ENCODE measurements at places on chromosomes 5 and 9.

- no peak for DNase-seq
Observed at GRCh38 chr5:73066466-73066865, 53.9 kb upstream of the TMEM171 start.

DNA sequence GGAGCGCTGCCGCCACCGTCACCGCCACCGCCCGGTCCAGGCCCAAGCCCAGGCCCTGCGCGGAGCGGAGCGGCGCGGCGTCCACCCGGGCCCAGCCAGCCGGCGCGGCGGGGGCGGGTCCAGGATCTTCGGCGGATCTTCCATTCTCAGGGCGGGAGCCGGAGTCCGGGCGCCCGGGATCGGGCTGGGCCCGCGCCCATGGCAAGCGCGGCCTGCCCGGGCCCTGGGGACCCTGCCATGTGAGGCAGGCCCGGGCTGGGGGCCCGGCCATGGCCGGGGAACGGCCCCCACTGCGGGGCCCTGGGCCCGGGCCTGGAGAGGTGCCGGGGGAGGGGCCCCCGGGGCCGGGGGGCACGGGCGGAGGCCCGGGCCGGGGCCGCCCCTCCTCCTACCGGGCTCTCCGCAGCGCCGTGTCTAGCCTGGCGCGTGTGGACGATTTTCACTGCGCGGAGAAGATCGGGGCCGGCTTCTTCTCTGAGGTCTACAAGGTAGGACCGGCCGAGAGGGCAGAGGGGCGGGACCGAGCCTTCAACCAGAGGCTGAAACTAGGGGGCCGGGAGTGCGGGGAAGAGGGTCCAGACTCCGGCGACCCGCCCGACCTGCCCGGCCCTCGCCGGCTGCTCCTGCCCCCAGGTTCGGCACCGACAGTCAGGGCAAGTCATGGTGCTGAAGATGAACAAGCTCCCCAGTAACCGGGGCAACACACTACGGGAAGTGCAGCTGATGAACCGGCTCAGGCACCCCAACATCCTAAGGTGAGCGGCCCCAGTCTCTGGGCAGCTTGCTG, 482 bp downstream of the TESK1 start:
- peak; percentile 55 for DNase-seq

- DNase-seq: no peak
Observed at GRCh38 chr5:159163027-159163700, 46.2 kb downstream of the RNF145 start.

GRCh38 chr9:83304686-83305085, 233.5 kb downstream of the FRMD3 start:
- no peak for DNase-seq

GRCh38 chr5:88542786-88543185, 274.1 kb upstream of the TMEM161B start:
- no peak for DNase-seq

DNA sequence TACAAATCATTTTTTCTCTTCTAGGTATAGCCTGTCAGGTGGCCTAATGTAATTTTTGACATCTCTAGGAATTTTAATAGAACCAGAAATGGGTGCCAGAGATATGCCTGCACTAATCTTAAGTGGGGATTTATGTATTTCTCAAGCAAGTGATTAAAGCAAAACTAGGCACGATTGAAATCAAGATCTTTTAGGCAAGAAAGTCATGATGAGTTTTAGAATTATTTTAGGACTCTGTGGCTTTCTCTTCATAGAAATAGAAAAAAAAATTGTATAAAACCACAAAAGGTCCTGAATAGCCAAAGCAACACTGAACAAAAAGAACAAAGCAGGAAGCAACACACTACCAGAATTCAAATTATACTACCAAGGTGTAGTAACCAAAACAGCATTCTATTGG, 952 bp upstream of the AMACR start:
- DNase-seq: no peak

DNA sequence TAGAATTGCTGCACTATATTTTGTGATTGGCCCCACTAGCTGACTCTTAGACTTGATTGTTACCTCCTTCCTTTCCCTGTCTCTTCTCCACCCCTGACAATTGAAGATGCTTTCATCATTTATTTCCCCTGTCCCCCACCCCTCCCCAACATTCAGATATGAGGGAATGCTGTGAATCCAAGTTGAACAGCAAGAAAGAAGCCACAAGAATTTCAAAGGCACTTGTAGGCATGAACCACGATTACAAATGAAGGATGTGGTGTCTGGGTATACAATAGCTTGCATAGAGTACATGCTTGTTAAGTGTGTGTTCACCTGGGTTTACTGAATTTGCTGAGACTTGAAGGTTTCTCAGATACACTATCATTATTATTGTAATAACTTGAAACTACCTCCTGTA, 78.3 kb upstream of the TRIO start:
- no peak for DNase-seq

- DNase-seq: no peak
Observed at GRCh38 chr9:98607787-98608186, 100.9 kb downstream of the GABBR2 start.

- DNase-seq: no peak
Observed at GRCh38 chr9:108911820-108912219, 22.1 kb downstream of the ELP1 start.

DNA sequence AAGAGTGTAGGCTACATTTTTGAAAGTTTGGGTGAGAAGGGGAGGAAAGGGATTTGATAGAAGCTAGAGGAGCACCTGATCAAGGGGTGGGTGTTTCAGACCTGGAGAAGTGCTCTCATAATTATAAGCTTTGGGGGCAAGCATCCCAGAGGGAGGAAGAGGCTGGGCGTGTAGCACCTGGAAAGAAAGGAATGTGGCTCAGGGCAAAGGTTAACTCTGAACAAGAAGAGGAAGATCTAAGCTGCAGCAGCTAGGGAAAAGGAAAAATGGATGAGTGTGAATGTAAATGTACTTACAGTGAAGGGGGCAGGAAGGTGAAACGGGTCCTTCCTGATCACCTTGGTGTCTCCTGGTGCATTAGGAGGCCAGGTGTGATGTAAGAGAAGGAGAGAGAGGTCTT, 49.8 kb upstream of the ANKRD55 start:
- DNase-seq: no peak

GRCh38 chr9:126343271-126343700, 16.7 kb downstream of the MVB12B start:
- DNase-seq: no peak

DNA sequence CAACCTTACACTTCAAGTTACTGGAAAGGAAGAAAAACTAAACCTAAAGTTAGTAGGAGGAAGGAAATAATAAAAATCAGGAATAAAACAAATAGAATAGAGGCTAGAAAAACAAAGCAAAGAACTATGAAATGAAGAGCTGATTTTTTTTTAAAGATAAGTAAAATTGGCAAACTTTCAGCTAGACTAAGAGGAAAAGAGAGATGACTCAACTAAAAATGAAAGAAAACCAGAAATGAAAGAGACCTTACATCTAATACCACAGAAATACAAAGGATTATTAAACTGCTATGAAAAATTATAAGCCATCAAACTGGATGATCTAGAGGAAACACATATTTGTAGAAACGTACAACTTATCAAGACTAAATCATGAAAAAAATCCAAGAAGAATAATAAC, 60.0 kb downstream of the PRRC1 start:
- no peak for DNase-seq

GRCh38 chr5:148776780-148777179, 49.6 kb upstream of the ADRB2 start:
- DNase-seq: no peak

- no peak for DNase-seq
Observed at GRCh38 chr5:172607213-172607793, 33.8 kb upstream of the NEURL1B start.

GRCh38 chr9:136700304-136700703, 12.1 kb upstream of the DIPK1B start:
- DNase-seq: no peak

GRCh38 chr5:160837211-160837610, 14.8 kb downstream of the ATP10B start:
- no peak for DNase-seq

- no peak for DNase-seq
Observed at GRCh38 chr9:126488310-126488709, 125.4 kb upstream of the LMX1B start.

DNA sequence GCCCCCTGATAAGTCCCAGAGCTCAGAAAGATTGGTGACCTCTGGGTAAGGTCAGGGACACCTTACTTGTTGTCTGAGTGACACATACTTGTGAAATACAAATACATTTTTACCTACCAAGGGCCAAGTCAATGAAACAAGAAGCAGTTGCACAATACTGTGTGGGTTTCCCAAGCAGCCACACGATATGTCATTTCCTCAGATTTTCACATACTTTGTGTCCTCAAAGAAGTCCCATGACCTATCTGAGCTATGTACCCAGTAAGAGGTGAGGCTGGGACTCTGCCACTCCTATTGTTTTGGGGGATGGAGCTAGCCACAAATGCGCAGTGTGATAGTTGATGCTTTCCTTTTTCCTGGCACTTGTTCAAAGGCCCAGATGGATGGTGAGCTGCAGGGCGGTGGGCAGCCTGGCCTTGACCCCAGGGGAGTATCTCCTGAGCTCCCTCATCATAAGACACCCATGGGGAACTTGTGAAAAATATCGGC, 4.8 kb upstream of the SLC25A51 start:
- DNase-seq: no peak

DNA sequence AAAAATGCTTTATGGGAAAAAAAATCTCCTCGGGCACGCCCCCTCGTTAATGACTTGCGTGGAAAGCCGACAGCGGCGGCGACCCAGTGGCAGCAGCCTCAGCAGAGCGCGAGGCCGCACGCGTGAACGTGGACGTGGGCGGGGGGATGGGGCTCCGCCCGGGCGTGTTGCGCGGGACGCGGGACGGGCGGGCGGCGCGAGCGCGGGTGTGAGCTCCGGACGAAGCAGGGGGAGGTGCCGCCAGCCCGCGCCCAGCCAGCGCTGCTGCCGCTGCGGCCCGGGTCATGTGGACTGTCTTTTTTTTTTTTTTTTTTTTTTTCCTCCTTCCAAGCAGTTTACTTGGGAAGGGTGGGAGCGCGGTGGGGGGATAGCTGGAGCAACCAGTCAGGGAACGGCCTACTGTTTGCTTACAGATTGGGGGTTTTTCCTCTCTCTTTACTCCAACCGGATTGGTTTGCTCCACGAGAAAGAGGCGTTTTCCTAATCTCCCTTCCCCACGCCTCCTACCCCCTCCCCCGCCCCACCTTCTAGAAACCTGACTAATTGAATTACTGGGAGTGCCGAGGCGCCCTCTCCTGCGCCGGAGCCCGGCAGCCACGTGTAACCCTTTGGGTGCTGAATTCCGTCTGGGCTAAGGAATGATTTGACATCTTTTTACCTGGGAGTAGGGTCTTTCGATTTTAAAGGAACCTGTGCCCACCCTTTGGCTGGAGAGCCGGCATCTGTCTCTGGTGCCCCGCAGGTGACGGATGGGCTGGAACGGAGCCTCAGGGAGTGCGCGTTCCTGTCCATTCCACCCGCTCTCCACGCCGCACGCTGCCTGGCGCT, 1.7 kb upstream of the EFNA5 start:
- peak; percentile 25 for DNase-seq

- DNase-seq: no peak
Observed at GRCh38 chr5:54904425-54904824, 81.0 kb downstream of the ESM1 start.

GRCh38 chr9:94909250-94909894, 182.9 kb downstream of the AOPEP start:
- no peak for DNase-seq

GRCh38 chr9:124885551-124885950, 23.6 kb downstream of the ARPC5L start:
- no peak for DNase-seq

DNA sequence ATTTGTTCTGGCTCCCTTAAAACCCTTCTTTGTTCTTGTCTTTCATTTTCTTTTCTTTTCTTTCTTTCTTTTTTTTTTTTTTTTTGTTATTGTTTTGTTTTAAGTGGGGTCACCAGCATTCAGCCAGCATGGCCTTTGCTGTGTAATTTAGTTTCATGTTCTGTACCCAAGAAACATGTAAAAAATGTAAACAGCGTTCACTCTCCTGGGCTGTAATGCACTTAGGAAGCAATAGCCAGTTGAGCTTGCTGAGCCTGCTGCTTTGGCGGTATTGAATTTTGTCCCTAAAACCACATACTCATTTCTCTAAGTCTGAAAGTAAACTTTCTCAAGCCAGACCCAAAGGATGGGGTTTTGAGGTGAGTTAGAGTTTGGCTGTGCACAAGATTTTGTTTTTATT, 158.6 kb downstream of the PAPPA start:
- no peak for DNase-seq

GRCh38 chr5:16550316-16550952, 66.4 kb downstream of the RETREG1 start:
- peak; percentile 65 for DNase-seq

DNA sequence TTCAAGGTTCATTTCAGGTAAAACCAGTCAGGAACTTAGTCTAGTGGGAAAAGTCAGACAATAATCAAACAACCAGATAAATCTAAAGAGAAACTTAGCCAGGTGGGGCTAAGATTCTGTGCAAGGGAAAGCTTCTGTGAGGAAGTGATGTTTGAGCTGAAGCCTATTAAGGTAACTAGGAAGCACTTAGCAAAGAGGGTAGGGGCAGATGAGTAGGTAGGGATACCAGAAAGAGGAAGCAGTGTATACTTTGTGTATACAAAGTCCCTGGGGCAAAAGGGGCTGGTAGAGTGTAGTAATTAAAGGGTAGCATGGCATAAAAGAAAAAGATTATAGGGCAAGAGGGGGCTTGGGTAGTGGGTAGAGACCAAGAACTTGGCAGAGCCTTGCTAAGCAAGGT, 3.6 kb upstream of the SPATA24 start:
- peak; percentile 84 for DNase-seq

GRCh38 chr9:76198336-76198735, 195.9 kb downstream of the RFK start:
- no peak for DNase-seq

DNA sequence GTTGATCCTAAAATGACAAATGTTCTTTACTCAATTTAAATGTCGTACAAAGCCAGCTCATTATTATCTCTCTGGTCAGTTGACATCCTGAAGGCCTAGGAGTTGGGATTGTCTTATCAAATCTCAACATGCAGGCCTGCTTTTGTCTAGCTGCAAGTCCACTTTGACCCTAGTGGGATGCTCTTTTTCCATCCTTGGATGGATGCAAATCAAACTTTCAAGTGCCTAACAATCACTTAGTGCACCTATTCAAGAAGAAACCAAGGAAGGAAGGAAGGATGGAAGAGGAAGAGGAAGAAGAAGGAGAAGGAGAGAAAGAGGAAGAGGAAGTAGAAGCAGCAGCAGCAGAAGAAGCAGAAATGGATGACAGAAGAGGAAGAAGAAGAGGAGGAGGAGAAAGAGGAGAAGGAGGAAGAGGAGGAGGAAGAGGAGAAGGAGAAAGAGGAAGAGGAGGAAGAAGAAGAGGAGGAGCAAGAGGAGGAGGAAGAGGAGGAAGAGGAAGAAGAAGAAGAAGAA, 109.6 kb downstream of the PIK3R1 start:
- DNase-seq: no peak

DNA sequence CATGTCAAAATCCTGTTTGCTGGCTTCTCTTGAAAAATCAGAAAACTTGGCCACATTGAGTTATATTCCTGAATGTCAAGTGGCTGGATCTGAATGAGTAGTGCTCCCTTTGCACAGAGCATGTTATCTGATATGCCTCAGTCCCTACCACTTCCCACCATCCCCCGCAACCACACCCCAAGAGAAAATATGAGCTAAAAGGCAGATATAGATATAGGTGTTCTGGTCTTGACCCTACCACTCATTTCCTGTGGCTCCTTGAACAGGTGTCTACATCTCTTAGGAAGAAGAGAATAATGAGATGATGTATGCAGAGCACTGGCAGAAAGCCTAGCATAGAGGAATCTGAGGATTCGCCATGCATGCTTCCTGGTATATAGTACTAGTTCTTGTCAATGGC, 6.6 kb upstream of the CYSTM1 start:
- DNase-seq: no peak

Measured in germinal center (tissue), 1 donor.